Stimulated activated CD8-positive, alpha-beta memory T cell treated with anti-CD3 and anti-CD28 coated beads, Interleukin-4, amount 100 ng/mL, for 1 hour (primary cell): ENCODE measurements at places on chromosomes 5 and 9.

DNA sequence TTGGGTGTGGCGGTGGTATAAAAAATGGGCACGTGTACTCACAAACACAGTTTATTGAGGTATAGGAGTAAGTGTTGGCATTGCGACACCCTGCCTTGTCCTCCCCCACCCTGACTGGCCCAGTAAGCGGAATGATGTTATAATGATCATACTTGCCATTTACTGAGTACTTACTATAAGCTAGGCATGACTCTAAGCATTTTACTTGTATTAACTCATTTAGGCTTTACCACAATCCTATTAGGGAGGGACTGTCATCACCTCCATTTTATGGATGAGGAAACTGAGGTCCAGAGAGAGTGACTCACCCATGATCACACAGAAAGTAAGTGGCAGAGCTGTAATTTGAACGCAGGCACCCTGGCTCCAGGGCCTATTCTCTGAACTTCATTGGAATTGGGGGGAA, 2.3 kb downstream of the SMIM3 start:
- DNase-seq = no peak

DNA sequence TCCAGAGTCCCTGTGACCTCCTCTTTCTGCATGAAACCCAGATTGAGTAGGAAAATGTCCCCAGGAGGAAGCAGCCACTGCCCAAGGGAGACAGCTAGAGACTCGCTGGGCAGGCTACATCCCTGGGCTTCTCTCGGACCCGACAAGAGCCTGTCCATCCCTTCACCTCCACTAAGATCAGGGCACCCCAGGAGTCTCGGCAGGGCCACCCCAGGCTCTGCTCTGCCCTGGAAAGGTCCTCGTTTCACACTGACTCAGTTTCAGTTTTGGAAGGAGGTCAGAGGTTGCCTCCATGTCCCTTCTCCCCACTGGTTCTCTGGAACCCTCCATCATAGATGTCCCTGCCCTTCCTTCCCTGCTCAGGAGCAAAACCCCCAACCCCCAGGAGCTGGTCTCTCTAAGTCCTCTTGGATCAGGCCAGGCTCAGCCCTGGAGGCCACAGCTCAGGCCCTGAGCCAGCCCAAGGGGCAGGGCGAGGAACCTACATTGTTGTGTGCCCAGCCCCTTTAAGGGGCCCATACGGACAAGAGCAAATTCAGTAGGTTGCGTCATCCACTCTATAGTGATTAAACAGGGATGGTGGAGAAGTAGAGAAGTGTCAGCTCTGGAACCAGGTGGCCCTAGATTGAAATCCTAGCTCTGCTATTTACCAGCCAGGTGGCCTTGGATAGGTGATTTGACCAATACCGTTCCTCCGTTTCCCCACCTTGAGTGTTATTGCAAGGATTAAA, 37.4 kb downstream of the C9orf50 start:
- no peak for DNase-seq

DNA sequence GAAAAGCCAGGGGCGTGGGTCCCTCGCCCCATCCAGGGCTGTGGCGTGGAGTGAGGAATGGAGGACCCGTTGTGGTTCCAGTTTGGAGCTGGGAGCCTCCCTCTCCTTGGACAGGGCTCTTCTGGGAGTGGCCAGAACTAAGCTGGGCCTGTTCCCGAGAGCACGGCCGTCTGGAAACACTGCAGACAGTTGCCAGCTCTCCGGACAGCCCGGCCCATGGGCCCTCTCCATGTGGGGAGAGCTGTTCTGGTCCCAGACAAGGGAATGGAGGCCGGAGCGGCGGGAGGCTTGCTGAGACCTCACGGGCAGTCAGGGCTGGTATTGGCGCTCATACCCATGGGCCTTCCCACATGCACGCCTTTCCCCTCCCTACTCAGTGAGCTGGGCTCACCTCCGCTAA, 45.2 kb upstream of the FCN2 start:
- DNase-seq = no peak

DNA sequence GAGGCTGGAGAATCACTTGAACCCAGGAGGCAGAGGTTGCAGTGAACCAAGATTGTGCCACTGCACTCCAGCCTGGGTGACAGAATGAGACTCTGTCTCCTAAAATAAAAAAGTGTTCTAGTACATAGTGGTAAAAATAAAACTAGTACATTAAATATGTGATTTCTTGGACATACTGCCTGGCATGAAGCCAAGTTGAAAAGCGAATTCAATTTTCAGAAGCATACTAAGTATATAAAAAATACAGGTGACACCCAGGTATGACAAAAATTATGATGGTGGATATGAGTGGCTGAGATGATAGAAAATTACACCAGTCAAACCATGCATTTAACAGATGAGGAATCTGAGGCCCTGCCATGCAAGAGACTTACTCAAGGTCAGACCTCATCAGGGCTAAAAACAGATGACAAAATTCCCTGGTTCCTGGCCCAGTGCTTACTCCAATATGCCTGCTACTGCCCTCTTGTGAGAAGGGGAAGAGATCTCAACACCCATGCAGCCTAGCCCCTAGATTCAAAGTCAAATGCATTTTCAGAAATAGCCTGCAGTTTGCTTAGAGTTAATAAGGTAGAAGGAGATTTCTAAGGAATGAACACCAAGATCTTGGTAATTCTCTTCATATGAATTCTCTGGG, 46.6 kb upstream of the GNPDA1 start:
- DNase-seq = no peak

DNA sequence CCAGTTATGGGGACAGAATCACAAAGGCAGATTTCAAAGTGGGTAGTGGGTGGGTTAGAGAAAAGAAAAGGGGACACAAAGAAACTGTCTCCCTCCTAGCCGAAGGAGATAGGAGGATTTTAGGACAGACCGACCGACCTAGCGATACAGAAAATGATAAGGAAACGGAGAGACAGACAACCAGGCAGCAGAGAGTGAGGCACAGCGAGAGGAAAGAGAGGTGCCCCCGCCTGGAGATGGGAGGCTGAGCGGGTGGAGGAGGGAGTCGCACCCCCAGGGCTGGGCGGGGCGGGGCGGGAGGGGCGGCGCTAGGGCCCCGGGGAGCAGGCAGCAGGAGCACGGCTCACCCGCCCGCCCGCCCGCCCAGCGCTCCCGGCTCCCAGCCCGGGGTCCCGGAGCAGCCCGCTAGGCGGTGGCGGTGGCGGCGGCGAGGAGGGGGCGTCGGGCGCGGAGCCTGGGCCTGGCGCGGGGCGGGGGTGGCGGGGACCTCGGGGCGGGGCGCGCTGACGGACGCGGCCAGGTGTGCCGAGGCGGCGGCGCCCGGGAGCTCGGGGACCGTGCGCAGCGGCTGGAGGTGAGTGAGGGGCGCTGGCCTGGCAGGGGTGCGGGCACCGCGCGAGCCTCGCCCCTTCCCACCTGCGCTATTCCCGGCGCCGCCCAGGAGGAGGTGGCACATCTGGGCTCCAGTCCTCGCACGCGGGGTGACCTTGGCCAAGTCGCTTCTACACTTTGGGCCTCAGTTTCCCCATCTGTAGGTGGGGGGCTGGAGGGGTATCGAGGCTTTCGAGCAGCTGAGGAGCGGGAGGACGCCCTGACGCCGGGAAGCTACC, 15.9 kb upstream of the SYNPO start:
- DNase-seq = no peak

DNA sequence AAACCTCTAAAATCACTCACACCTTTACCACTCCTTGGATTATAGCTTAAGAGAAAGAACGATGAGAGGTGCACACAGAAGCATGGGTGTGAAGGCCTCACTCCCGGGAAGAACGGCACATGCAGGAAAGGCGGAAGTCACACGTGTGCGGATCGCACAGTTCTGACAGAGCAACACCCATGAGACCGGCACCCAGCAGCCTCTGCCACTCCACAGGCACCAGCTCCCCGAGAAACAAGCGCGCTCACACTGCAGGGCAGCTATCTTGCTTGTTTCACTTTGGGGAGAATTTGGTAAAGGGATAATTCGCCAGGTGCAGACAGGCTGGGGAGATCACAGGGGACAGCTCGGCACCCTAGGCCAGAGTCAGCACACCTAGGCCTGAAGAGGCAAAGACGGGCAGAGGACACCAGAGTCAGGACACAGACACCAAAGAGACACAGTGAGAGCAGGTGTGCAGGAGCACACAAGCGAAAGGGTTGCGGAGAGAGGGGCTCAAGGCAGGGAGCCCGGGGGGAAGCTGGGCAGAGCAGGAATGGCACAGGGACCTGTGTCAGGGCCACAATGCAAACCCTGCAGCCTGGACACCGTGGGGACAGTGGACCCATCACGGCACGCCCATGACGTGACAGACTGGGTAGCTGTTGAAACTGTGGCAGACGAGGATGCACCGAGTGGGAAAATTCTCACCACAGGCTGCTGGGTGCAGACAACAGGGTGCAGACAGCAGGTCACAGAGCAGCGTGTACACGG, 81.7 kb downstream of the CAMSAP1 start:
- no peak for DNase-seq

DNA sequence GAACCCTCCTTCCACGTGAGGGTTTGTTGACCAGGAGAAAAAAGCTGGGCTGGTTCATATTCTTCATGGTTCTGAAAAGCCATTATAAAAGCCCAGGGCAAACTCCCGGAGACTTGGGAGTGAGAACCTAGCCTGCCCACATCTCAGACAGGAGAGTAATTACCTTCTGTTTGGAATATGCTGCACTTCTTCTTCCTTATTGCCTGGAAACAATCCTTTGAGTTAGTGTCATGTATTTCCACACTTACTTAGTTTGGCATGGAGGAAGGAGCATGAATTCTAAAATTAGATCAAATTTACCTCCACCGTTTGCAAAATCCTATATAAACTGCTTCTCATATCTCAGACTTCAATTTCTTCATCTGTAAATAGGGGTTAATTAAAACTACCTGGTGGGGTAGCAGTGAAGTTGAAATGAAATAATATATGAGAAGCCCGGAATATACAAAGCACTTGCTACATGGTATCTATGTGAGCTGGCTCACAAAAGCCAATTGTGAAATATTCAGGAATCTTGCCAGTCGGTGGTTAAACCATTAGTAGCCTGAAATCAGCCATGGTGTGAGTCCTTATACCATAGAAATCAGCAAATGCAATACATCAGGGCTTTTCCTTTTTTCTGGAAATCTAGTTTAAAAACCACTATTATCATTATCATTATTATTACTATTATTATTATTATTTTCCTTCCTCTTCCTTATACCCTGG, 140.0 kb upstream of the RAD23B start:
- no peak for DNase-seq

DNA sequence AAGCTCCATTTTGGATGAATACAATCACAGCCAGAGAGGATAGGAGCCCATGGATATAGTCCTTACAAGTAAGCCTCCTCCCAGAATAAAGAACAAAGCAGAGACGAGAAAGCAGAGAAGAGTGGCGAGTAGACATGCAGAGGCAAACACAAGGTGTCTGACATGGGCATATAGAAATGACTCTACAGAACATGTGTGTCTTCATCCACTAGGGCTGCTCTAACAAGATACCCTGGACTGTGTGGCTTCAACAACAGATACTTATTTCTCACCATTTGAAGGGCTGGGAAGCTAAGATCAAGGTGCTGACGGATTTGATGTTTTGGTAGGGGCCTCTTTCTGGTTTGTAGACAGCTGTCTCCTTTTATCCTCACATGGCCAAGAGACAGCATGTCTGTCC, 32.3 kb upstream of the FER start:
- no peak for DNase-seq

GRCh38 chr5:96370976-96371375, 62.1 kb downstream of the PCSK1 start:
- no peak for DNase-seq

DNA sequence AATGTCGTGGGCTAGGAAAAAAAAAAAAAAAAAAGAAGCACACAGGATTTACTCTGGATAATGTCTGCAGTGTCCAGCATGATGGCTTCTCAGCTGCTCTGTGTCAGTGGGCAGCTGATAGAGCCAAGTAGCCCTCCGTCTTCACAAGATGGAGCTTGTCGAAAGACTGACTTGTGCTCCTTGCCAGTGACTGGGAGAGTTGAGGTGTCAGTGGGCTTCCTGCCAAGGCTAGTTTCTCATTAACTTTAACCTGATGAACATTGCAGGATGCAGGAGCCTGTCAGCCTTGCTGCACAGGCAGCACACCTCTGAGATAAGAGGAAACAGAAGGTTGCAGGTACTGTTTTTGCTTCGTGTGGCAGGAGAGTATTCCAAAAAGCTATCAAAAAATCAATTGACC, 171.4 kb upstream of the SGCD start:
- no peak for DNase-seq

- DNase-seq = no peak
These were observed 37.3 kb downstream of the ARHGAP26 start for GRCh38 chr5:142807372-142807911.

- no peak for DNase-seq
These were observed 149.2 kb downstream of the CEP120 start for GRCh38 chr5:123273984-123274383.

DNA sequence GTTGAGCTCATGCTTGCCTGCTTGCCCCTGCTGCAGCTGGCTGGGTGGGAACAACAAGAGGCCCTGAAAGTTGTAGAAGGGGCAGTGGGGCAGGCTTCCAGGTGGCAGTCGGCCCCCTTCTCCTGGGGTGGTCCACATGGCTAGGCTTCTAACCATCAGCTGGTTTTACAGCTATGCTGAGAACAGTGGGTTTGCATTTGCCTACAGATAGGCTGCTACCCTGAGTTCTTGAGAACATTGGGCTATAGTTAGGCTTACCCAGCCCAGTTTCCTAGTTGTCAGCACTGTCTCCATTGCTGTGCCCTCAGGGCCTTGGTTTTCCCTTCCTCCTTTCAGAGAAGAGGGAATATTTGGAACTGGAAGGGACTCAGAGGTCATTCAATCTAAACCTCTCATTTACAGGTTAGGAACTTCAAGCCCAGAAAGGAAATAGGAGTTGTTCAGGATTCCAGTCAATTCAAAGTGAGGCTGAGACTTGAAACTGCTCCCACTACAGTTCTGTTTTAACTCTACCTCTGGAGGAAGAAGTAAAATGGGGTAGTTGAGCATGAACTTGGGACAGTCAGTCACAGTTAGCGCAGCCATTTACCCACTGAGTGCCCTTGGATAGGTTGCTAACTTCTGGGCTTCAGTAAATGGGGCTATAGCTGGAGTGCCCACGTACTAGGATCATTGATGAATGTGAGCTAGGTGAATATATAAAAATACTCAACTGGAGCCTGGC, 11.5 kb downstream of the LARP1 start:
- DNase-seq = no peak

DNA sequence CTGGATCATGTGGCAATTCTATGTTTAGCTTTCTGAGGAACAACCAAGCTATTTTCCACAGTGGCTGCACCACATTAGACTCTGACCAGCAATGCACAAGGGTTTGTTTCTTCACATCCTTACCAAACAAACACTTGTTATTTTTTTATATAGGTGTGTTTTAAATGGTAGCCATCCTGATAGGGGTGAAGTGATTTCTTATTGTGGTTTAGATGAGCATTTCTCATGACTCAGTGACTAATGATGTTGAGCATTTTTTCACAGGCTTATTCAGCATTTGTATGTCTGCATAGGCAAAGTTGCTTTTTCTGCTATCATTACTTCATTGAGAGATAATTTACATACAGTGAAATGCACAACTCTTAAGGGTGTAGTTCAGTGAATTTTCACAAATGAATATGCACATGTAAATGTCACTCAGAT, 36.0 kb downstream of the ANKRD33B start:
- no peak for DNase-seq
